ENCODE measurements at places on chromosomes 12 and 14. TPM values are rescaled to one million over a fixed set of nuclear protein-coding genes. Genes with fewer than 3 reads are reported as not detected.

DNA sequence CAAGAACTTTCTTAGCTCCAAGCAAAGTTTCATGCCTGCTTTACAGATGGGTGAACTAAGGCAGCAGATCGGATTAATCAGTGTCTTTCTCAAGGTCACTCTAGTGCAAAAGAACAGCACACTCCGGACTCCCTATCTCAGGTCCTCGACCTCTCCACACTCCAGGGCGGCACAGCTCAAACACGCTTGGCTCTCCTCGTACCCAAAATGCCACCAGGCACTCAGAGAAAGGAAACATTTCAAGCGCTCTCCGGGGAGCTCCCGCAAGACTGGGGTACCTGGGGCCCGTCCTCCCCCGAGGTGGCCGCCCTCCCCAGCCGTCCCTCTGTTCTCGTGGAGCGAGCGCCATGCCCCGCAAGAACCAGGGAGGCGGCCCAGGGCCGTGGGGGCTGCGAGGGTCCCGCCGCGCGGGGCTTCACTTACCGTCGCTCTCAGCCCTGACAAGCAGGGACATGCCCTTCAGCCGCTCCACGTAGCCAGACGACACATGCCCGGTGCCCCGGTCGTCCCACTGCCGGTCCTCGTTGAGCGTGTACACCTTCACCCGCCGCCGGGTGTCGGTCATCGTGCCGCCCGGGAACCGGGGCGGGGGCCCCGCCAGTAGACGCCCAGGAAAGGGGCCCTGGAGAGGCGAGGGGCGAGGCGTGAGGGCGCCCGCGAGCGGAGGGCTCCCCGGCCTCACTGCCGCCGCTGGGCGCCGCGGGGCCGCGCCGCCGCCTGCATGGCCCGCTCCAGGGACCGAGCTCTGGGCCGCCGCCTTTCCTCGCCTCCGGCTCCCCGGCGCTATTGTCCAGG lies 830 bp downstream of the PPP4R3A start:
- peak; percentile 31 for DNase-seq

DNA sequence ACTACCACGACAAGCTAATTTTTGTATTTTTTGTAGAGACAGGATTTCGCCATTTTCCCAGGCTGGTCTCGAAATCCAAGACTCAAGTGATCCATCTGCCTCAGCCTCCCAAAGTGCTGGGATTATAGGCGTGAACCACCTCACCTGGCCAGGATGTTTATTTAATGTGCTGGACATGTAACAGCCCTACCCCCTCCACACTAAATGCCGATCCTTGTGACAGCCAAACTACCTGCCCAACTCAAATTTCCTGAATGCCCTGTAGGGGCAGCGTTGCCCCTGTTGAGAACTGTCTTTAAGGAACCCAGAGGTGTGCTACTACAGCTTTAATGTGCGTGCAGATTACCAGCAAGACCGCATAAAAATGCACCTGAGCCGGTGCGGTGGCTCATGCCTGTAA lies 48.1 kb downstream of the KCNK13 start:
- DNase-seq, result peak; percentile 28

DNA sequence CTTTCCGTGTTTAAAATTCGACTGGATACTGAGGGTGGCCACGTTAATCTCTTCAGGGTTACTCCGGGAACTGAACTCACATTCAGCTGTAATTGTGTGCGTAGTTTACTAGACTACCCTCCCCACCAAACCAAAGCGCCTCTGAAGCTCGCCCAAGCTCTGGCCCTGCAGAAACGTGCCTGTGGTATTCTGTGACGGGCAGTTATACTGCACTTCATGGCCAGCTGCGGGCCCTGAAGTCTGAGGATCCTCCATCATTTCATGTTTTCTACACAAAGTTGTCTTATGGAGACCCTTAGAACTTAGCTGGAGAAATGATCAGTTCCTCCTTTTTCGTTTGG lies 688 bp downstream of the ZNF26 start:
- no peak for DNase-seq

DNA sequence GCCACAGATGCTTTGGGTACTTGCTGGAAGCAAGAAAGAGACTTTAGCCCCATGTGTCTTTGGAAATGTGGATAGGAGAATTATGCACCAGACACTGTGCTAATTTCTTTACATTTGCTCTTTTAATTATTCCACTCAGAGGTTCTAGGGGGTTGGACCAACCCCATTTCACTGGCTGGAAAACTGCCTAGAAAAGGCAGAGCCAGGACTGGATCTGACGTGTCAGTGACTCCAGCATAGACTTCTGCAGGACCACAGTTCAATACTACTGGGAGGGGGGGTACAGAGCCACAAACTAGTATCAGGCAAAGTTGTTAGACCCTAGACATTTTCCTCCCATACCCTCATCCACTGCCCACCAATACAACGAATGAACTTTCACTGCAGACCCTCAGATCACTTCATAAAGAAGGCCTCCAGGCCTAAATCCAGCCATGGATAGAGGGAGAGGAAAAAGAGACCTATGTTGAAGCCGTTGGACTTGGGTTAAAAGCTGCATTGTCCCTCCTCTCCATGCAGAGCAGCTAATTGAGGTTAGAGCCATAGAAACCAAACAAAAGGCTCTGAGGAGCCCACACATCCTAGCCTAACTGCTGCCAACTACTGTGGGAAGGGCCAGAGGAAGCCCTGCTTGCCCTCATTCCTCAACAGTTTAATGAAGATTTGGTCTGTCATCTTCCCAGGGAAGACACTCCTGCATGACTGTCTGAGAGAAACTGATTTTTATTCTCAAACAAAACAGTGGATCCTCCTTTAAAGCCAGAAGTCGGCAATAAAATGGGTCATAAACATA lies 68.7 kb downstream of the STON2 start:
- DNase-seq, result no peak

- peak; percentile 81 for DNase-seq
Measured at GRCh38 chr14:68245146-68246073, 425.8 kb downstream of the RAD51B start.

GRCh38 chr12:108839018-108839889 lies 18.1 kb downstream of the SSH1 start:
- peak; percentile 74 for DNase-seq

GRCh38 chr12:120125792-120126634 lies 9.5 kb upstream of the RAB35 start:
- no peak for DNase-seq

DNA sequence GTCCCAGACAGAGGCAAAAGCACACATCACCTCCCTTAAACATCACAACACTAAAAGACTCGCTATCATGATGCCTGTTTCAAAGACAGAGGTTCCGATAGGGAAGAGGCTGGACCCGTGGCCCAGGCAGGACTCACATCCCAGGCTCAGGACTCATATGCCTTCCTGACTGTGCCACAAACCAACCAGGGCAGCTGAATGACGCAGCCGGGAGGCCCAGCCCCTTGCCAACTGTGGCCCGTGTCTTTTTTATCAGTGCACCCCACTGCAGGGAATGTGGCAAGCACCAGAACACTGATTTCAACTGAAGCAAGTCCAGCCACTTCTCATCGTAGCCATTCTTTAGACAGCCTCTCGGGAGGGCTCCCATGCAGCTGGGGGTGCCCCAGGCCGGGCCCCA lies 132.3 kb downstream of the KSR2 start:
- peak; percentile 43 for DNase-seq

DNA sequence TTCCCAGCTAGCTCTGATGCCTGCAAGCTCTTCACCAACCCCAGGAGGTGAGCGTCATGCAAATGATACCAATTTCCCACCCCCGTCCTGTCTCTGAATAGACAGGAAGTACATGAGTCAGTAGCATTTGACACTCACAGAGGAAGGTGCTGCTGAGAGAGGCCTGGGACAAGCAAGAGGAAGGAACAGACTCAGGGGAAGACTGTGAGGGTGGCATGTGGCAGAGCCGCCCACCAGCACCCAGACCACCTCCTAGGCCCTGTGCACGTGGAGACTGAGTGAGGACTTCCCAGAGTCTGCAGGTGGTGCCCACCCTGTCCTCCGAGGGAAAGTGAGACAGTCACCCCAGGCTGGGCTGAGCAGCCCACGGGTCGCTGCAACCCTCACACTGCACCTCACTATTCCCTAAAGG lies 199.5 kb upstream of the SFSWAP start:
- DNase-seq, result peak; percentile 91

Gene DHH
- not detected for total RNA-seq

Gene HAL
- not detected for total RNA-seq

Gene CFAP54
- total RNA-seq, result 0.51 TPM

Gene PLEKHH1
- total RNA-seq, result 3.3 TPM

- no peak for DNase-seq
Measured at GRCh38 chr12:52082669-52082987, 3.1 kb downstream of the SMIM41 start.

Gene MMP17
- total RNA-seq, result 3.1 TPM

DNA sequence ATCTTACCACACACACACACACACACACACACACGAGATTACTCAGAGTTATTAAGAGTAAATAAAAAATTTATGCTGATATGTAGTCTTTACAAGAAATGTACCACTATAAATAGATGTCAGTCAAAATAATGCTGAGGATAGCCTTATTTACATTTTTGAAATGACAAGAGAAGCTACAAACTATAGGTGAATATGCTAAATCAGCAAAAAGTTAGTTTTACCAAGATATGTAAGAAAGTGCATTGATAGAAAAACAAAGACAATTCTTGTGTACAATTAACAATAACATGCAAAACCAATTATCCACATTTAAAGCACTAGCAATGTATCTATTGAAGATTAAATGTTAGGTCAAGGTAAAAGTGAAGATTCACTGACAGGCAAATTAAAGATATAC lies 46.8 kb upstream of the CERS5 start:
- DNase-seq, result no peak

- peak; percentile 1 for DNase-seq
Measured at GRCh38 chr14:104514156-104514848, 65.3 kb upstream of the C14orf180 start.

Gene KRT2
- total RNA-seq, result 0.40 TPM

Gene EID3
- total RNA-seq, result 0.40 TPM

Gene POTEM
- total RNA-seq, result 0.57 TPM

GRCh38 chr14:38199739-38200138 lies 8.0 kb upstream of the SSTR1 start:
- no peak for DNase-seq

Gene KRT80
- 5.5 TPM for total RNA-seq

GRCh38 chr12:47277972-47278448 lies 198.3 kb upstream of the AMIGO2 start:
- DNase-seq, result peak; percentile 91

DNA sequence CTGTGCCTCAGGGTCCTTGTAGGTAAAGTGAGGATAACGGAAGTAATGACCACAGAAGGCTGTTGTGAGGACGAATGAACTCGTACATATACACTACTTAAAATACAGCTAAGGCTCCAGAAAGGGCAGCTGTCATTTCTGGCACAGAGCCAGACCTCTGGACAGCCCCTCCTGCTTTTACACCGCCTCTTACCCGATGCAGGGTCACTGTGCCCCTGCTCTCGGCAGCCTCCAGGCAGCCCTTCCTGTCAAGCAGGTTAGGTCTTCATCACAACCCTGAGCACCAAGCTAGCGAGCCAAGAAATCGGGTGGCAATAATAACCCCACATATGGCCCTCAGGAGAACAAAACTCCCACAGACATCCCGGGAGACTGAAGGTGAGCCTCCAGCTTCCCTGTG lies 8.5 kb downstream of the TMEM229B start:
- DNase-seq, result no peak

Gene B4GALNT3
- total RNA-seq, result 1.1 TPM

DNA sequence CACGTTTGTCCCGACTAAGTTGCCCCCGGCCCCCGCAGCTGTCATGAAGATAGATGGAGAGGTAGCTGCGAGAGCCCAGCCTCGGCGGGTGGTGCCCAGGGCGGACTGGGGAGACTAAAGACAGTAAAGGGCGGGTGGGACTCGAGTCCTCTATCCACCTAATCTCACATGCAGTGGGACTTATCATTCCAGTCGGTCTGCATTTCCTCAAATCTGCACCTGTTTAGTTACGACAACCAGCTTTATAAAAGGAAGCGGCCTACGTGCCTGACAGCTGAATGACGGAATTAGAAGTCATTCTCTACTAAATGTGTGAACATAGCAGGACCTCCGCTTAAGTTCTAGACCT lies 109.8 kb upstream of the EGLN3 start:
- DNase-seq, result no peak

Gene FAM181A
- total RNA-seq, result not detected

- peak; percentile 72 for DNase-seq
Measured at GRCh38 chr12:78863482-78864402, 832 bp upstream of the SYT1 start.

DNA sequence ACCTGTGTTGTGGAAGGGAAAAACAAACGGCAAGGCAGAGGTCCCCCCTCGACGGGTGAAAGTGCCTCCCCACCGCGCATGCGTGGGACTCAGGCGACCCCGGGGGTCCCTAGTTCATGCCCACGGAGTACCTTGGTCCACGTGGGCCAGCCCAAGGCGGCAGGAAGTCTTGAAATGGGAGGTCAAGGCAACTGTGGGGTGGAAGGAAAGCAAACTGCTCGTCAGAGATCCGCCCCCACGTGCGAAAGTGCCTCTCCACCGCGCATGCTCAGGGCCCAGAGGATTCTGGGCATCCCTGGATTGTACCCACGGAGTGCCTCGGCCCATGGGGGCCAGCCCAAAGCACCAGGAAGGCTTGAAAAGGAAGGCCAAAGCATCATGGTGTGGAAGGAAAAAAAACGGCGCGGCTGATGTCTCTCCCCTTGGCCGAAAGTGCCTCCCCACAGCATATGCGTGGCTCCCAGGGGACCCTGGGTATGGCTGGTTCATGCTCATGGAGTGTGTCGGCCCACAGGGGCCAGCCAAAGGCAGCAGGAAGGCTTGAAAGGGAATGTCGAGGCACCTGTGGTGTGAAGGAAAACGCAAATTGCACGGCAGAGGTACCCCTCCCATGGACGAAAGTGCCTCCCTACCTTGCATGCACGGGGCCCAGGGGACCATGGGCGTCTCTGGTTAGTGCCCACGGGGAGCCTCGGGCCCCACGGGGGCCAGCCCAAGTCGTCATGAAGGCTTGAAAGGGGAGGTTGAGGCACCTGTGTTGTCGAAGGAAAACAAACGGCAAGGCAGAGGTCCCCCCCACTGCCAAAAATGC lies 369.7 kb downstream of the ALG10 start:
- DNase-seq, result no peak

- DNase-seq, result no peak
Measured at GRCh38 chr12:95316798-95317197, 99.2 kb downstream of the VEZT start.

Gene TAS2R8
- not detected for total RNA-seq

DNA sequence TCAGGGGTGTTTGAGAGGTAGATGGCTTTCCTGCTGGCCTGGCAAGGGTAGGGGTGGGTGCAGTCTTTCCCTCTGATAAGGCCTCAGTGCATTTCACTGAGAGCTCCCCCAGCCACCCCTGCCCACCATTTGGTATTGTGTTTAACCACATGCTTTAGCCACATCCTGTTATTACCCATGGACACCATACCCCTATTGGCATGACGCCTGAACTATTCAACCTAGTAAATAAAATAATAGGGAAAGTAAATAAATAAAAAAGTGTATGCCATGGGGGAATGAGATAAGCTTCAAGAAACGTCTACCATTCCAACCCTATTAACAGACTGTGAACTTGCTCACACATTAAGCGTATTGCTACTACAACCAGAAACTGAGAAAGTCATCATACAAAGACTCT lies 7.6 kb upstream of the LGR5 start:
- no peak for DNase-seq

Gene MARK3
- 64.8 TPM for total RNA-seq

Gene ACTR10
- total RNA-seq, result 71.3 TPM
